Activated naive CD4-positive, alpha-beta T cell (primary cell): ENCODE measurements at places on chromosomes 11 and 22.

GRCh38 chr22:25747245-25747944, 5.4 kb downstream of the MYO18B start:
- DNase-seq, result no peak

- DNase-seq, result no peak
These were observed 34.1 kb downstream of the LINC01488 start for GRCh38 chr11:69515271-69516245.

DNA sequence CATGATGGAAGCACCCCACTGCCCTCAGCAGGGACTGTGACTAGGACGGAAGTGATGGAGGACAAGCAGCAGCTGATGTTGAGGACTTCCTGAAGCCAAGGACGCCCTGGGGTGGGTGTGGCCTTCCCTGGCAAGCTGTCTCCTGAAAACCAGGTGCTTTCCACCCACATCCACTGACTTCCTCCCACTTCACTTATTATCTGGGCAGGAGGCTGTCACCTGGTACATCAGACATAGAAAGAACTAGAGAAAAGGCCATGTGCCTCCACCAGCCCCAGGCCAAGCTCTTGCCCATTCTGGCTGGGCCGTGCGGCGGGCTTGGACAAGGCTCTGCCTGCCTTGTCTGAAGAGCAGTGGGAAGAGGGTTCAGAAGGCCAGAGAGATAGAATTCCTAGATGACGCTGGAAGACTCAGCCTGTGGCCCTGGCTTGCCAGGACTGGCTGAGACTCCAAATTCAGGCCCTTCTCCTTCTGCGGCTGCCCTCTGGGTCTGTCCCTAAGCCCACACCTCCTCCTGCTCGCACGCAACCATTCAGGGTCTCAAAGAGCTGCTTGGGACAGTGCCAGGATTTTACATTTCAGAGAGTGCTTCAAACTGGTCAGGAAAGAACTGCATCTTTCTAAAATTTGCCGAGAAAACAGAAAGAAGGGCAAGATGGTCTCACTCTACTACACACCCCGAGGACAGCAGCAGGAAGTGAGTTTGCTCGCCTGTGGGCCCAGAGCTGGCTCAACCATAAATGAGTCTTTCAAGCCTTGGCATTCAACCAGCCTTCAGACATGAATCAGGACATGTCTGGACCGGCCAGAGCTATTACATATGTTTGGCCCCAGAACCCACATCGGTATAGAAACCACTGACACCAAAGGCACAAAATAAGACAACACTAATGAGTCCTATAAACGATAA, 13.3 kb downstream of the ARHGAP1 start:
- no peak for DNase-seq

- DNase-seq, result no peak
These were observed 102.5 kb downstream of the KIAA1671 start for GRCh38 chr22:25054943-25055511.

- DNase-seq, result no peak
These were observed 148.2 kb downstream of the TBC1D22A start for GRCh38 chr22:46910624-46911023.

DNA sequence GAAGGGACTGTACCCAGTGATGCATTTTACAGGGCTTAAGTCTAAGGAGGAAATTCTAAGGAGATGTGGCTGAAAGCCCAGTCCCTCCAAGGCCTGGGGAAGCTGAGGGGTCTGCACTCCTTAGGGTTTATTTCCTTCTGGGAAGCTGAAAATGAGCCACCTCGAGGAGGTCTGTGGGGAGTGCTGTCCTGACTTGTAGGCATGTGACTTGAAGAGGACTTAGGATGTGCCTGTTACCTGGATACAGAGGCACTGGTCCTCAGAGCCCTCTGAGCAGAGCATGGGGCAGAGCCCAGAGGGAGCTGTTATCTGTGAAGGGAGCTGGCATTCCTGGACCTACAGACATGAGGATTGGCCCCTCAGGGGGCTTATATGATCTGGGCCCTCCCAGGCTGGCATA, 77.1 kb downstream of the TP53I11 start:
- DNase-seq, result no peak

DNA sequence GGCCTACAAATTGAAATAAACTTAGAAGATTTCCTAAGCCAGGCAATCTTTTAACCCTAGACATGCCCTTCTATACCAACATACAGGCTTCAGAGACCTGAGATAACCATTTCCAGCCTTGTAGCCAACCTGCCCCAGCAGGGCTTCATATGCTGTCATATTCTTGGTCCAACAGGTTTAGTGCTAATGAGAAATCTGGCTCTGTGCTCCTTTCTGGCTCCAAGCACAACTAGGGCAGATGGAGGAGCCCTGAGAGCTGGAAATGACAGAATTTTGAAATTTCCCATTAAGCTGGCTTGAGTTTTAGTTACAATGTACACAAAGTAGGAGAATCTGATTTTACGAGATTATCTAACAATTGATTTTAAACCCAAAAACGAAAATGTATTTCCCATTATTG, 323.0 kb upstream of the CCDC90B start:
- DNase-seq, result no peak

GRCh38 chr11:61918251-61918937, 1.0 kb upstream of the RAB3IL1 start:
- no peak for DNase-seq

- no peak for DNase-seq
These were observed 58.5 kb downstream of the GUCY1A2 start for GRCh38 chr11:106959800-106960199.

DNA sequence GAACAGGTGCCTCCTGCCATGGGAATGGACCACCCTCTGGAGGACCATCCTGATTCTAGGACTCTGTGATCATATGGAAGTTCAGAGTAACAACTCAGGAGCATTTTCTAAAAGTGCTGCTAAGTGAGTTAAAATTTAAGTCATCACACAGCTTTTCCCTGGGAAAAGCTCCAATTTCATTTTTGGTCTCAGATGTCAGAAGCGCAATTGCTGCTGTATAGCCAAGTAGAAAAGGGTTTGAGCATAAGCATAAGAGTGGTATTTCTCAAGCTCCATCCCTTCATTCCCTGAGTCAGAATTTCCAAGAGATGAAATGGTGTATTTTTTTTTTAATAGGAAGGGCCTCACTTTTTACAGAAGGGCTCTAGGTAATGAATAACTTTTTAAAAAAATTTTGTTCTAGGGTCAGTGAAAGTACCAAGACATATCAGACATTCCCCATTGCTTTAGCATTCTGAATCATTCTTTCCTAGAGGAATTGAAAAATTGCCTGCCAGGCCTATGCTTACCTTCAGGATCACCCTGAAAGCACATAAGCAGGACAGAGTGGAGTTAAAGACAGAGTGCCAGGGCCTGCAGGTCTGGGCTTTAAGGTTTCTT, 564.5 kb upstream of the ISX start:
- DNase-seq, result no peak

GRCh38 chr11:64128255-64129006, 37.5 kb downstream of the MACROD1 start:
- no peak for DNase-seq

- DNase-seq, result no peak
These were observed 1.2 kb upstream of the GTSE1 start for GRCh38 chr22:46295277-46295971.

DNA sequence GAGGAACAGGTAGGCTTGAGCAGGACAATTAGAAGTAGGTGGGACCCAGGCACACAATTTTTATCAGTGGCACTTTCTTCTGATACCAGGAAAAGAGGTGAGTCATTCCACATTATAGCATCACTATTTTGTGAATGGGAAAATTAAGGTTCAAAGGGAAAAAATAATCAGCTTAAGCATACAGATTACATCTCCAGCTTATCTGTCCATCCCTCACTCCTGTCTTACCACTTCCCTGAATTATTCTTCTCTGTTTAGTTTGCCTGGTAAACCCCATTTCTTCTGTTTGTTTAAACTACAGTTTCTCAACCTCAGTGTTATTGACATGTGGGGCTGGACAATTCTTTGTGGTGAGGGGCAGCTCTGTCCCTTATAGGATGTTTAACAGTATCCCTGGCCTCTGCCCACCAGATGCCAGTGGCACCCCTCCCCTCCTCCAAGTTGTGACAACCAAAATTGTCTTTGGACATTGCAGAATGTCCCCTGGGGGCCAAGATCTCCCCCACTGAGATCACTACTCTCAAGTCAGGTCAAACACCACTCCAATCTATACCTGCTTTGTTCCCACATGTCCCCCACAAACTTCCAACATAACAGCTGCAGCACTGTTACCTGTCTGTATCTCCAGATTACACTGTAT, 8.5 kb upstream of the XBP1 start:
- DNase-seq, result no peak

DNA sequence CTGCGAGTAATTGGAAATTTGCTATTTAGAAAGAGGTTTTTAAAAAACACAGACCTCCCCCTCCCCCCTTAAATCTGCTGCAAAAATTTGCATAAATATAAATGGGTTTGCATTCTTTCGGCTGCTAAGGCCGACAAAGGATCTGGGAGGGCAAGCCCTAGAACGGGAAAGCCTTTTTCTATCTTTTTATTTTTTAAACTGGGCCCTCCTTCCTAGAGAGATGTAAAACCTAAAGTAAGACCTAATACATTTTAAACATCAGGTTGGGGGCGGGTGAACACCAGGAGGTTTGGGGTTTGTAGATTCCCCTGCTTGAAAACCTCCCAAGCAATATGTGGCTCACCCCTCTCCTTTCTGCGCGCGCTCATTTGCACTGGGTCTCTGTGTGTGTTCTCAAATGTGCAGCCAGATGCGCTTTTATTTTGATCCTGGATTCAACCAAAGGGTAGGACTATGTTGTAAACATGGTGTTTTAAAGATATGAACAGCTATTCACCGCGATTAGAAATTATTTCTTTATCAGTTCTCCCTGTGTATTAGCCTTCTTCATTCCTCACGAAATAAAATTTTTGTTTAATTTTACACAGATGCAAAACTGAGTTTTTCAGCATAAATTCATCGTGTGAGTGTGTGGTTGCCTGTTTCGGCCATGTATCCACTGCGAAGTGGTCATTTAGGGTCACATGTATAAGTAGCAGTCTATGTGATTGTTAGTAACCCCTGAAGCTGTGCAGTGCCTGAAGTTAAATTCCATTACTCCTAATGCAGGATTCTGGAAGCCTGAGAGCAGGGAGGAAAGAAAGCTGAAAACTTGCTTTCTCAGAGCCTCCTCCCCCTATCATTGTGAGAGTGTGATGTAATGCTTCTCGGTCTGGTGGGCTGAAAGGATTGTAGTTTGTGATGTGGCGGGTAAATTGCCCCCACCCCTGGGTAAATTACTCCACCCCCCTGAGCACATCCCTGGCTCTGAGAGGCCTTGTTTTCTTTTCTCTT, 988 bp downstream of the TNRC6B start:
- DNase-seq, result no peak

DNA sequence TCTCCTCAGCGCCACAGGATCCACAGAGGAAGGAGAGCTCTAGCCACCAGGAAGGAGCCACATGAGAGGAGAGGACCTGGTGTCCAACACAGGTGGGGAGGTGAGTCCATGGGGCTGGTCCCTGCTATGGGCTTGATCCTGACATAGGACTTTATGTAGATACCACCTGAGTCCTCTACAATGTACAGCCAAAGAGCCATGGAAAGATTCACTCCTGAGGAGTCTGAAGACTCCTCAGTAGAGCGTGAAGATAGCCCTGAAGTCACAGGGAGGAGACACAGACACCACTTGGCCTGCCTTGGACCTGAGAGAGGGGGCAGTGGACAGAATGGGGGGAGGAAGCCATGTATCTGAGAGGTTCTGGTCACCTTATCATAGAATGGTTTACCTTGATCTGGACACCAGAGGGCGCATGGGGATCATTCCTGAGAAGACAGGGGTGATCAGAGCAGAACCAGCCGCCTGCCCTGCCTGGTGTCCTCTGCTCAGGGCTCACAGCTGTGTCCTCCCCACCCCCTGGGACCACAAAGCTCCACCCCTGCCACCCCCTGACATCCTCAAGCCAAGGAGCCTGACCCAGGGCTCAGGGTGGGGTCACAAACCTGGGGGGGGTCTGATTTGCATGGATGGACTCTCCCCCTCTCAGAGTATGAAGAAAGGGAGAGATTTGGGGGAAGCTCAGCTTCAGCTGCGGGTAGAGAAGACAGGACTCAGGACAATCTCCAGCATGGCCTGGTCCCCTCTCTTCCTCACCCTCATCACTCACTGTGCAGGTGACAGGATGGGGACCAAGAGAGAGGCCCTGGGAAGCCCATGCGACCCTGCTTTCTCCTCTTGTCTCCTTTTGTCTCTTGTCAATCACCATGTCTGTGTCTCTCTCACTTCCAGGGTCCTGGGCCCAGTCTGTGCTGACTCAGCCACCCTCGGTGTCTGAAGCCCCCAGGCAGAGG, 77.0 kb downstream of the ZNF280B start:
- peak; percentile 28 for DNase-seq

DNA sequence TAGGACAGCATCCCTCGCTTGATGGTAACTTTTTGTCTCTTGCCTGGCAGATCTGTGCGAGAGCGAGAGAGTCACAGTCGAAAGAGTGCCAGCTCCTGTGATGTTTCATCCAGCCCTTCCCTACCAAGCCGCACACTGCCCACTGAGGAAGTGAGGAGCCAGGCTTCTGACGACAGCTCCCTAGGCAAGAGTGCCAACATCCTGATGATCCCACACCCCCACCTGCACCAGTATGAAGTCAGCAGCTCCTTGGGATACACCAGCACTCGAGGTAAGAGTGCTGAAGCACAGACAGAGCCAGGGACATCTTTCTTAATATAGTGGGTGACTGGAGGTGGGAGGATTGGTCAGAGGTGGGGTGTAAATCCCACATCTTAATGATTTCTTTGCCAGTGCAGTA, 61.1 kb downstream of the DEPDC5 start:
- DNase-seq, result no peak

DNA sequence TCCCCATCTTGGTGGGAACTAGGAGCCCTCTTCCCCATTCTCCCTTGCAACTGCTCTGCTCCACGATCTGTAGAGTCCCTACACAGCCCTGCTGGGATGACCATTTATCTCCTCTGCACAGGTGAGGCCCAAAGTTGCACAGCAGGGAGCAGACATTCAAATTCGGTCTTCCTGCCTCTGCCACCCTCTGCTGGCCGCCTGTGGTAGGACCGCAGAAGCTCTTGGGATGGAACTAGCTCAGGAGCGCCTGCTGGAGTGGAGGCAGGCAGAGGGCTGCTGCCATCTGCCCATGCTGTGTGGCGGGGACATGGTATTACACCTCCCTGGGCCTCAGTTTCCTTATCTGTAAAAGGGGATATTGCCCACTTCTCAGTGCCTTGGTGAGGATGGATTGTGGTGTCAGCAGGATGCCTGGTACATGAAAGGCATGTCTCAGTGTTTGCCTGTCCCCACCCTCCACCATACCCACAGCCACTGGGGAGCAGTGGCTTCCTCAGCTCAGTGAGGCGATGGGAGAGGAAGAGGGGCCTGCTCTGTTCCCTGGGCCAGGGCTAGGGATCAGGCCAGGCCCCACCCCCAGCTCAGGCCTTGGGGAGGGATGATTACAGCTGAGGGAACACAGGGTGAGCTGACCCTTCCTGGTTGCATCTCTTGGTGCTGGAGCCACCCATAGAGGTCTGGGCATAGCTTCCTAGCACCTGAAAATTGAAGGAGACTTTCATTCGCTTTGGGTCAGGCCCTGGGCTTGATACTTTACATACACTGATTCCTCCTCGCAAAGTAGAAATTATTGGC, 11.3 kb upstream of the OMP start:
- peak; percentile 65 for DNase-seq

DNA sequence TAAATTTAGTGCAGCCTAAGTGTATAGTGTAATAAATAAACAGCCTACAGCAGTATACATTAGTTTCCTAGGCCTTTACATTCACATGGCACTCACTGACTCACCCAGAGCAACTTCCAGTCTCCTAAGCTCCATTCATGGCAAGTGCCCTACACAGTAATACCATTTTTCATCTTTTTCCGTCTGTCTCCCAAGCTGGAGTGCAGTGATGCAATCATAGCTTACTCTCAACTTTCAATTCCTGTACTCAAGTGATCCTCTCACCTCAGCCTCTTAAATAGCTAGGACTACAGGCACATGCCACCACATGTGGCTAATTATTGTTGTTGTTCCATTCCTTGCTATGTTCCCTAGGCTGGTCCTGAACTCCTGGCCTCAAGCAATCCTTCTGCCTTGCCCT, 54.4 kb downstream of the FCHSD2 start:
- DNase-seq, result no peak
